ENCODE measurements at places on chromosomes 6 and 20.
A peak's percentile ranks its signal among the peaks of the same experiment; 100 is the strongest.

- no peak for DNase-seq
Observed at GRCh38 chr6:130969166-130969565, 93.9 kb downstream of the EPB41L2 start.

- DNase-seq = peak; percentile 19
Observed at GRCh38 chr6:69866351-69866769, at the start of gene COL19A1. COL19A1 (plus strand) TSS chr6:69866556; CDS start chr6:69879568, 13,012 bp downstream.

DNA sequence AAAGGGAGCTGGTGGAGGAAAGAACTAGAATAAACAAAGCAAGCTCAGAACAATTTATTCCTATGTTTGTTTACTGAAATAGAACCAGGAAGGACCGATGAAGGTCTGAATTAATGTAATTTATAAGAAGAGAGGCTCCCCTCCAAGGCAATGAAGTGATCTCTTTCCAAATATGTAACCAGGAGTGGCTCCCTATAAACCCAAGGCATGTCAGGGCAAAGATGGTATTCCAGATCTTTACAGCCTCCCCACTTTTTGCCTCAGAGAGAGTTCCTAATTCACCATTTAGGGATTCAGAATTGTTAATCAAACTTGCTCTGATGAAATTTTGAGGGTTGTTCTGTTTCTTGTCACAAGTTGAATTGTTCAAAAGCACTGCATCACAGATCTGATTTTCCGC lies 88.8 kb downstream of the HDGFL1 start:
- DNase-seq = no peak

DNA sequence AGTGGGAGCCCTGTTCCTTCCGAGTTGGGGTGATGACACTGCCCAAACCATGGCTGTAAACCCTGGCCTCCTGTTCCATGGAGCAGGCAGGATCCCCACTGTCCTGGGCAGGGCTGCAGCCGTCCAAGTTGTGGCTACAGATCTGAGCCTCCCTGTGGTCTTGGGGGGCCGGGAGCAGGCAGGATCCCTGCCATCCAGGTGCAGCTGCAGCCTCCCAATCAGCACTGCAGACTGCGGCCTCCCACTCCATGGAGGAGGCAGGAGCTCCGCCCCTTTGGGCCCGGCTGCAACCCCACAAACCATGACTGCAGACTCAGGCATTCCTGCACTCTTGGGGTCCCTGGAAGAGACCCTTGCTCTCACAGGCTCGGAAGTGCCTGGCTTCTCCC lies 872.1 kb upstream of the GJE1 start:
- no peak for DNase-seq

DNA sequence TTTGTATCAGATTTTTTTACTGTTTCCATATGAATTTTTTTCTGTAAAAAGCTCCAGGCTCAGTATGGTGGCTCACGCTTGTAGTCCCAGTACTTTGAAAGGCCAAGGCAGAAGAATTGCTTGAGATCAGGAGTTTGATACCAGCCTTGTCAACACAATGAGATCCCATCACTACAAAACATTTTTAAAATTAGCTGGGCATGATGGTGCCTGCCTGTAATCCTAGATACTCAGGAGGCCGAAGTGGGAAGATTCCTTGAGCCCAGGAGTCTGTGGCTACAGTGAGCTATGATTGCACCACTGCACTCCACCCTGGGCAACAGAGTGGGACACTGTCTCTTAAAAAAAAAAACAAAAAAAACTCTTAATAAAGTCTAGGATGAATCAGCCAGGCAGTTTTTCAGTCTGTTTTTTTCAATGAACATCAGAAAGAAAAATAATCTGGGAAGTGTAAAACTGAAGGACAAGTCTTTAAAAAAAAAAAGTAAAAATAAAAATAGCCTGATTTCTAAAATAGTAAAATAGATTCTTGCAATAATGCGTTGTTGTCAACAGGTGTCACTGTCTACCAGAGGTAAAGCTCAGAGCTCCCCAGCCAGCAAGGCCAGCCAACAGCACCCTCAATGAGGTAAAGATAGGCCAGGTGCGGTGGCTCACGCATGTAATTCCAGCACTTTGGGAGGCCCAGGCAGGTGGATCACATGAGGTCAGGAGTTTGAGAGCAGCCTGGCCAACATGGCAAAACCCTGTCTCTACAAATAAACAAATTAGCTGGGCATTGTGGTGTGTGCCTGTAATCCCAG lies 9.3 kb upstream of the ATG5 start:
- peak; percentile 25 for DNase-seq

- peak; percentile 58 for DNase-seq
Observed at GRCh38 chr20:41249411-41250281, 67.9 kb downstream of the ZHX3 start.

- DNase-seq = peak; percentile 83
Observed at GRCh38 chr6:159939591-159940016, 29.3 kb upstream of the IGF2R start.

GRCh38 chr6:151639750-151640149 lies 145.9 kb downstream of the CCDC170 start:
- DNase-seq = no peak

GRCh38 chr6:123338394-123338793 lies 298.4 kb downstream of the TRDN start:
- DNase-seq = no peak

DNA sequence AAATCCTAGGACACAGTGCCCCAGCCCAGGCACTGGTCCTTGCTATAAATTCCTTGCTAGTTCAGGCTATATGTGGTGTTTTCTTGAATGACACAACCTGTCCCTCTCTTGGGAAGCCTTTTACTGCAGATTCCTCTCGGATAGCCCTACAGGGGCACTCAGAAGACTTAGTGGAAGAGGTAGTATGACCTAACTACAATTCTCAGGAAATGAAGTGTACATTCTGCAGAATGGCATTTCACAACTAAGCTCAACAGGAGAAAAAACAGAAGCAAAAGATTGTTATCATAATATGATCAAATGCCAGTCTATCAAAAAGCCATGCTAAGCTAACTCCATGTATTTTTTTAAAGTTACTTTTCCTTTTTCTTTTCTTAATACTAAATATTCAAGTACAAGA lies 66.3 kb upstream of the FBXL4 start:
- no peak for DNase-seq

GRCh38 chr6:39188571-39188970 lies 40.7 kb downstream of the KCNK5 start:
- DNase-seq = no peak

GRCh38 chr6:37279366-37280134 lies 21.6 kb upstream of the TMEM217 start:
- no peak for DNase-seq

Measured in lung (tissue), 17 donors.